ENCODE measurements at places on chromosomes 7 and 10. TPM values are rescaled to one million over a fixed set of nuclear protein-coding genes. Genes with fewer than 3 reads are reported as not detected.

PAX4 gene
- not detected for total RNA-seq

MBLAC1 gene
- 2.9 TPM for total RNA-seq

FRA10AC1 gene
- total RNA-seq, result 10.7 TPM

VPS37D gene
- 2.0 TPM for total RNA-seq

Data from placental pericyte (primary cell).